ENCODE measurements at places on chromosomes 3 and 15.

DNA sequence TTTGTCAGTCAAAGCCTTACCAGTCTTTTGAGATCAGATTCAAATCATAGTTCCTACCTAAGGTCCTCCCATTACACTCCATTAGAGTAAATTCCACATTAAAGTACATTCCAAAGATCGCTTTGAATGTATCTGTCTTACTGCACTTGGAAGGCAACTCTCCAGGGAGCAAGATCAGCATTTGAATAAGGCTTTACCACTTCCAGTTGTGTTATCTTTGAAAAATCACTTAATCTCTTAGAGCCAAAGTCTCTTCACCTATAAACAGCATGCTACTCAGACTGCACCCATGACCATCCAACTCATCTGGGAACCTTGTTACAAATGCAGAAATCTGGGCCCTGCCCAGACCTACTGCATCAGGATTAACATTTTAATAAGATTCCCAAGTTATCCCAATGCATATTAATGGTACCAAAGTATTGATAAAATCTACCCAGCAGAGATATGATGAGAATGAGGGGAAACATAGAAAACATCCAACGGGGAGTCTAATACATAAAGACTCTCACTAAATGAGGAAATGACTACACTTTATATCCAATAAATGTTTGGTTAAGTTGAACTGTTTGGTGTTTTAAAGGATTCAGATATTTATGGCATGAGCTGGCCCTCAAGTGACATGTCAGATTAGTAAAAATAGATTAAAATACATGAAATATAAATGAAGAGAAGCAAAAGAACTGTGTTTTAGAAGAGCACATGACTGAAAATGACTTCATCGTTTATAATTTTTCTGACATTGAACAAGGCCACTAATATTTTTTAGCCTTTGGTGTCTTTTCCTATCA, 75.9 kb downstream of the TNIK start:
- DNase-seq = no peak

DNA sequence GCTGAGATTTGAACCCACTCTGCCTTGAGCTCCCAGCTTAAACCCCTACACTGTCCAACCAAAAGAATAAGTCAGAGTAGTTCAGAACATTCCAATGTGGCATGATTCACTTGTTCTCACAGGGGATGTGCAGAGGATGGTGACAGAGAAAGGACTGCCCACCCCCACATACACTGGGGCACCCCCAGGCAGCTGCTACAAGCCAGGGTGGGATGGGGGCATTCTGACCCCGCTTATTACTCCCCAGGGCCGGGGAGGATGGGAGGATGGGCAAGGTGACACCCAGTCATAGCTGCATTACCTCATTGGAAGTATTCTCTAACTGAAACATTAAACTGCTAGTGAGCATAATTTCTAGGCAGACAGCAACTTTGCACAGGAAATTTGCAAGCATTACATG, 126.0 kb upstream of the PRR20G start:
- DNase-seq = no peak

GRCh38 chr15:74043425-74044266, 38.7 kb downstream of the GOLGA6A start:
- no peak for DNase-seq

- DNase-seq = no peak
Observed at GRCh38 chr3:130341388-130341787, 4.1 kb upstream of the COL6A5 start.

DNA sequence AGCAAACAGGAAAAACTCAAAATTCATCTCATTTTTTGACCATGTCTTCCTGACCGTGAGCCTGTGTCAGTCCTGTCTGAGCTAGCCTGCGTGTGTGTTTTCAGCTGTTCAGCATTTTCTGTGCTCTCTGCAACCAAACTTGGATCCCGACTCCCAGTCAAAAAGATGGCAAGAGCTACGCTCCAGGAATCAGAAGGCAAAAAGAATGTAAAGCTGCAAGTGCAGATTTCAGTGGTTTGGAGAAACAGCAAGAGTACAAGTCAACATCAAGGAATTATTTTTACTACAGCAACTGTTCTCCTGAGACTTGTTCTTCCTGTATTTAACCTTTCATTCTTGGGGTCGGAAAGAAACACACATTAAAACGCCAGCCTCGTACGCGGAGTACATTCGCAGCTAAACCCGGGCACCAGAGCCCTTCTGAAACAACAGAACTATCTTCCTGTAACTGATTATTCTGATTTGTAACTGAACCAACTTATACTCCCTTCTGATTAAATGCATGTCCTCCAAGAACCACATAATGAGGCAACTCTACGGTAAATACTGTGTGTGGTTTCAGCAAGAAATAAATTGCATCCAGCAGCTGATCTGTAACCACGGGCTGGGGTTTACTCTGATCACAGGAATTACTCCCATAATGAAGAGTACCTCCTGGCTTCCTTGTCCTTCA, 107.4 kb downstream of the LRIG1 start:
- DNase-seq = no peak

GRCh38 chr3:39068556-39068955, 16.7 kb downstream of the WDR48 start:
- DNase-seq = no peak

- no peak for DNase-seq
Observed at GRCh38 chr3:195905970-195906864, 2.1 kb downstream of the TNK2 start.

DNA sequence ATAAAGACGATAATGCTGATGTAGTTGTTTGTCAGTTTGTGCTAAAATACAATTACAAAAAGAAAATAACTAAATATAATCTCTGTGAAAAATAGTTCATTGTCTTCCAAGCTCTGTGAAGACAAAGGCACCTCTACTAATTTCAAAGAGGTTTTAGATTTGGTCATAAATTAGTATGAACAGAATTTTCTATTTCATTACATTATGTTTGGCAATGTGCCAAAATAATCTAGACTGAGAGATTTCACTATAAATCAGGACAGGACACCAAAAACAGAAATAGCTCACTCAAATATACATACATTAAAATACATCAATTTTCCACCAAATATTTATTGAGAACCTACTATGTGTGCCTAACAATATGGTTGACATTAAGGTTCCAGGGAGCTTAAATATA, 264.9 kb upstream of the CCDC54 start:
- DNase-seq = no peak

GRCh38 chr3:183579967-183580900, 24.7 kb upstream of the KLHL6 start:
- no peak for DNase-seq

GRCh38 chr15:73711526-73711925, 27.3 kb downstream of the CD276 start:
- no peak for DNase-seq

GRCh38 chr15:84611631-84612030, 10.8 kb downstream of the ZSCAN2 start:
- no peak for DNase-seq

DNA sequence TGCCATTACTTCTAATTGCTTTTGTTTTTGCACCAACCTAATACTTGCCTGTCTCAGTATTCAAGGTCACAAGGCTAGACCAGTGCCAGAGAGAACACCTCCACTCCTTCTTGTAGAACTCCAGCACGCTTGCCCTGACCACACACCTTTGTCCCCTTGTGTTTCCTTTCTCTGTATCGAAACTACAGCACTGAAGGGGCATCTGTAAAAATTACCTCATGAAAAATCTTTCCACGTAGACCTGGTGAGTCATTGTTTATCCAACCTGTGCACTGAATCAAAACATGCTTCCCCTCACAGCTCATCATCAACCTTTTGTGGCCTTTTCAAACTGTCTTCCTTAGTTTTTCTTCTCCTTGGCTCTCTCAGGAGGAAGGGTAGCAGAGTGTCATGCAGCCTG, 259.5 kb downstream of the THRB start:
- DNase-seq = no peak

- no peak for DNase-seq
Observed at GRCh38 chr3:11679964-11680363, 36.2 kb upstream of the VGLL4 start.

GRCh38 chr3:107861422-107861821, 229.4 kb downstream of the CD47 start:
- DNase-seq = no peak

- DNase-seq = no peak
Observed at GRCh38 chr15:68298882-68299381, 21.4 kb downstream of the FEM1B start.

DNA sequence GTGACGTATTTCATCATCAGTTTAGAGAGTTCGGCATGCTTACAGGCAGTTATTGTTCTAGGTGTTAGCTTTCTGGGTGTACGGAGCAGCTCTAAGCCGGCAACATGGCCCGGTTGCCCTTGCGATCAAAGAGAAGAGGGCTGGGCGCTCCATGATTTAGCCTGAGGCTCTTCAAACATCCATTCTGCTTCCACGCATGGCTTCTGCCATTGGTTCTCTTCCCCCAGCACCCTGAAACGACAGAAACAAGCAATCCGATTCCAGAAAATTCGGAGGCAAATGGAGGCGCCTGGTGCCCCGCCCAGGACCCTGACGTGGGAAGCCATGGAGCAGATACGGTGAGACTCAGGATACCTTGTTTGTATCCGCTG, 574 bp downstream of the NGRN start:
- peak; percentile 49 for DNase-seq

DNA sequence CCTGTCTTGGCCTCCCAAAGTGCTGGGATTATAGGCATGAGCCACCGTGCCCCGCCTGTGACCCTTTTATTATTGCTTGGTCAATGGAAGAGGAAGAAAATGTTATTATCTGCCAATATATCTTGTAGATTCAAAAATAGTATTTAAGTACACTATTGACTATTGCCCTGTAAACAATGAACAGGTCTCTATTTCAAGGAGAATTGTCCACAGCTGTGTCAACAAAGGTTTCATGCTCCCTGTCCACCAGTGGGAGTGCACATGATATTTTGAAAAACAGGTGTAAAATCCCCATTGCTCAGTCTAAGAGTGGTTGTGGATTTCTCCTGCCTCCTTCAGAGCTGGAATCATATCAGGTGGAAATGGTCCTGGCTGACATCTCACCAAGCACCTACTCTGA, 36.5 kb upstream of the IGF1R start:
- no peak for DNase-seq

GRCh38 chr3:129360171-129360611, 68.2 kb downstream of the EFCAB12 start:
- DNase-seq = no peak

GRCh38 chr15:78398076-78398825, 39.8 kb upstream of the IREB2 start:
- DNase-seq = no peak

GRCh38 chr3:30908456-30909037, 14.1 kb upstream of the GADL1 start:
- no peak for DNase-seq

- no peak for DNase-seq
Observed at GRCh38 chr15:32671339-32672325, 30.1 kb downstream of the SCG5 start.

- no peak for DNase-seq
Observed at GRCh38 chr15:73598530-73599160, 34.5 kb downstream of the NPTN start.

DNA sequence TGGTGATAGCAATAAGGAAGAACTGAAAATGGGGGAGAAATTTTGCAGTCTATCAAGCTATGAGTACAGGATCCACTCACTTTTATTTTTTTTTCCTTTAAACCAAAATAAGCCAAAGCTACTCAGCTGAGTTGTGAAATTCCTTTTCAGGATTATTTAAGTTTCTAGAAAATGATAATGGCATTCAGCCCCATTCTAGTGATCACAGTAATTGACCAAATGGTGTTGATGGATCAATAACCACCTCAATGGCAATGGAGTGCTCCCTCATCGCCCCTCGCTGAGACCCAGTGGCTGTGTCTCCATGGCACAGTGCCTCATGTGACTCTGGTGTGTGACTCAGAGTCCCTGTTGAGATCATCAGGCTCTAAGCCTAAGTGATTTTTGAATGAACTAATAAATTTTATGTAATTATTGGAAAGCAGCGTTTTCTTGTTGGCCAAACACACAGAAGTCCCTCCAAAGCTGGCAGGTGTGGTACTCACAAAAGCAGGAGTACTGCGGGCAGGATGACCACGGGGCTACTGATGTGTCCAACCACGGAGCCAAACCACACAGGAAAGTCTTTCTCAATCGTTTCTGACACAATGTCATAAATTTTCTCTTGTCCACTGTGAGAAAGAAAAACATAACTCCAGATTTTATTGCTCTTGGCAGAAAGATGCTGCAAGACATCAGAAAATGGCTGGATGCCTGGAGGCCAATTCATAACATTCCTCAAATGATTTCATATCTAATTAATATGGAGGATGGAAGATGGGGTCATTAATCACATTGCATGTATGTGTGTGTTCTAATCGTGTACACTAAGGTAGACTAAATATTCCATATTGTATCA, 14.4 kb upstream of the STARD5 start:
- no peak for DNase-seq

GRCh38 chr3:174333640-174334039, 525.5 kb upstream of the NAALADL2 start:
- no peak for DNase-seq

GRCh38 chr15:58562135-58562534, 130.3 kb downstream of the LIPC start:
- no peak for DNase-seq

DNA sequence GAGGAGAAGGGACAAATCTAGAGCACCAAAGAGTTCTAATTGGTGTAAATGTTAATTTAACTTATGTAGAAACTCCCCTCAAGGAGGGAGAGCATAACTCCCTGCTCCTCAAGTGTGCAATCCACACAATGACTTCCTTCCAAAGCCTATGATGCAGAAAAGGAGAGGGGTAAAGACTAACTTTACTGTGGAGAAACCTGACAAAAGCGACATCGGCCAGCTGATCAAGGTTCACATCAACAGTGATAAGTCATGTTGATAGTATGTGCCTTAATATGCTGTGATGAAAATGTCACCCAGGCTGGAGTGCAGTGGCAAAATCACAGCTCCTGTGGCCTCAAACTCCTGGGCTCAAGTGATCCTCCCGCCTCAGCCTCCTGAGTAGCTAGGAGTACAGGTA, 76.5 kb downstream of the TFDP2 start:
- no peak for DNase-seq

- peak; percentile 53 for DNase-seq
Observed at GRCh38 chr3:197680955-197681521, 55.7 kb downstream of the RUBCN start.

GRCh38 chr15:96222981-96223380, 107.5 kb upstream of the NR2F2 start:
- DNase-seq = no peak

- no peak for DNase-seq
Observed at GRCh38 chr3:31832551-31832950, 148.5 kb downstream of the OSBPL10 start.

- DNase-seq = no peak
Observed at GRCh38 chr3:133868186-133868585, 27.5 kb downstream of the RAB6B start.

- DNase-seq = no peak
Observed at GRCh38 chr3:190073264-190074008, 47.3 kb downstream of the P3H2 start.

GRCh38 chr15:96343113-96344059, 12.9 kb downstream of the NR2F2 start:
- no peak for DNase-seq

GRCh38 chr3:111895071-111895470, 36.0 kb downstream of the PHLDB2 start:
- peak; percentile 24 for DNase-seq

DNA sequence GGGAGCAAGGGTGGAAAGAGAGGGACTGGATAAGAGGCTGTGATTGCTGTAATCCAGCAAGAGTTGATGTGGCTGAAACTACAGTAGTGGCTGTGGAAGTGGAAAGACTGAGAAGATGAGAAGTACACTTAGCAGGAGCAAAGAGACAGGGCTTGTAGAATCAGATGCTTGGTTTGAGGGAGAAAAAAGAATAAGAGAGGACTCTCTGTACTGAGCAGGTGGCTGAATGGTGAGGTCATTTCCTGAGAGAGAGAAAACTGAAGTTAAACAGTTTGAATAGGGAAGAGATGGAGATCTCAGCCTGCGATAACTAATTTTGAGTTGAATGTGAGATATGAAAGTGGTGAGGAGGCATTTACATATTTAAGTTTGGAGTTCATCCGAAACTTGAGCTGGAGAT, 95.8 kb upstream of the SLC25A36 start:
- no peak for DNase-seq

Data from iPS-NIHi11 (cell line).